ENCODE measurements at places on chromosomes 1 and 21.

- no peak for DNase-seq
Measured at GRCh38 chr1:176136891-176137290, 70.2 kb downstream of the COP1 start.

DNA sequence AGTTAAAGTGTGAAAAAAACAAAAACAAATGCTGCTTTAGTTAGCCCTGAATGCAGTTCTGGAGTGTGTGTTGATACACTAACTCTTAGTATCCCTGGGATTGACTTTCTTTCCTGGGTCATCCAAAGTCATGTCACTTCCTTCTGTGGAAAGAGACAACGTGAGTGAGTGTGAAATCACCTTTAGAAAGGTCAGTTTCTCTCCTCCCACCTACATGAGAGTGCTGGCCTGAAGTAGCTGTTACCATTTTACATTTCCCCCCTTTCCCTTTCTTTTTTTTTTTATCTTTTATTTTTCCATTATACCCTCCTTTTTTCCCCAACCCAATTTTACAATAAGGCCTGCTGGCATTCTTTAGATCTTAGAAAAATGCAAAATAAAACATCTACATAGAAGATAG lies 55.2 kb downstream of the CENPF start:
- DNase-seq = no peak

GRCh38 chr1:14039582-14040430 lies 339.8 kb downstream of the PRDM2 start:
- DNase-seq = no peak

DNA sequence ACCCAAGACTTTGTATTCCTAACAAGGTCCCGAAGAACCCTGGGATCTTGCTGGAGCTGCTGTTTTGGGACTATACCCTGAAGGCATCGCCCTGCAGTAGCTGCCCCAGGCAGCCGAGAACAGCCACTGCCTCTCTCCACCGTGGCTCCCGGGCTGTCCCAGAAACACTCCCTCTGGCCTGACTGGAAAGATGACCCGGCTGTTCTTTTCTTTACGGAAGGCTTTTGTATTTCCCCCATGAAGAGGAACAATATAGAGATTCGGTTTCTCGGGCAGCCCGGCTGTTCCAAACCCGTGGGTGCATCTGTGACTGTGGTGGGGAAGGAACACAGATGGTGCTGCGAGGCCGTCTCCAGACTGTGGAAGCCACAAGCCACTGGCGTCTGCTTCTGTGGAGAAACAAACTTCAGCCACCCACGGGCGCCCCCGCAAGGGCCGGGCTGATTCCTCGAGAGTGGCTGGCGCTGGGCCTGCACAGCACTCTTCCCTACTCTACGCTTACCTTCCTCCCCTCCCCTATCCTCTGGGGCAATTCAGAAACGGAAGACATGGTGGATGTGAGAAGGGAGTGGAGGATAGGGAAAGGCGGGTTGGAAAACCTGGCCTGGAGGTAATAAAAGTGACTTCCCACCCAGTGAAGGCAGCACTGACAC lies 33.7 kb upstream of the VASH2 start:
- DNase-seq = no peak

DNA sequence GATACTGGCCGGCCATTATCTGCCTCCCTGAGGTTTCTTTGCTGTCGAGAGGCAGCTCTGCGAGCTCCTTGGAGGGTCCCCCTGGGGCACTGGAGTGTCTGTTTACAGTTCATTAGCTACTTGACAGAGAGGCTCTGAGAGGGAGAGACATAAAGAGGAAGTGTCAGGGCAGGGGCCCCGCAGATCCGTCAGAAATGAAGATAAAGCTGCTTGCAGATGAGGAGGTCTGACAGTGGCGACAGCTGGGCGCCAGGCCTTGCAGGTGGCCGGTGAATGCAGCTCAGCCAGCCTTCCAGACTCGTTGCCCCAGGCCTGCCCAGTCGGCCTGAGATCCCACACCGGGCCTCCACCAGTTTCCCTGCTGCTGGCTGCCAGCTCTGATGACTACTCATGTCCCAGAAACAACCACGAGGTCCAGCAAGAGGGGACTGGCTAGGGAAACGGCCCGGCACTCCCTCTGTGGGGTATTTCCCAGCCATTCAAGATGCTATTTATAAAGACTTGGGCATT lies 84.7 kb downstream of the DISP3 start:
- no peak for DNase-seq

DNA sequence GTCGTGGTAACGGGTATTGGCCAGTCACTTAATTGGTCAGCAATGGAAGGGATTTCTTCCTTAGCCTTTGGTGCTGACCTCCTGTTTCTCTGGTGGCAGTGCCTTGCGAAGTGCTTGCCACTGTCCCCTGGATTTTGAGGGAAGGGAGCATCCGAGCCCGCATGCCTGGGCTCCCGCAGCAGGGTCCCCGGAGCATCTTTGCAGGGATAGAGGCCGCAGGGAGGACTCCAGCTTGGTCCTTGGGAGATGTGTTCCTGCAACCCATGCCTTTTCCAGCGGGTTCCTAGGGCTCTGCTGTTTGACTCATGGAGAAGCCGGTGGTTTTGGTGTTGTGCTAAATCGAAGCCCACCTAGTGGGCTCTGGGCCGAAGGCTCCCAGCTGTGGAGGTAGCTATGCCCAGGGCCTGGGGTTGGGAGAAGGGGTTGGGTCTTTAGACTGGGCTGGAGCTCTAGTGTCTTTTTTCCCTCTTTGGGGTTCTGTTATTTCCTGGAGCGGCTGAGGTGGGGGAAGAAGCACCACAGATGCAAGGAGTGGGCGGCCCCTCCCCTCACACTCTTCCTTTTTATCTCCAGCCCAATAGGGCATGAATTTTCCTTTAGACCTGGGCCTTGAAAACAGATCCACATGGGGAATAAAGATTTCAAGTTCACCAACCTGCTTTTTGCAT lies 39.0 kb downstream of the PIK3CD start:
- DNase-seq = no peak

DNA sequence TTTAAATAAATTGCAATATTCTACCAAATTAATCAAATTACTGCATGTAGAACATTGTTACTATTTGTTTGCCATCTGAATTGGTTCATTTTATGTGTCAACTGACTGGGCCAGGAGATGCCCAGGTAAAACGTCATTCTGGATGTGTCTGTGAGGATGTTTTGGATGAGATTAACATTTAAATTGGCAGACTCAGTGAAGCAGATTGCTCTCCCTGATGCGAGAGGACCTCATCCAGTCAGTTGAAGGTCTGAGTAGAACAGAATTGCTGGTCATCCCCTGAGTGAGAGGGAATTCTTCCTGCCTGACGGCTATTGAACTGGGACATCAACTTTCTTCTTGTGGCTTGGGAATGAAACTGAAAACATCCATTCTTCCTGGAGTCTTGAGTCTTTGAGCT lies 122.0 kb upstream of the GREM2 start:
- DNase-seq = no peak

GRCh38 chr1:156502391-156502893 lies 1.9 kb upstream of the MEF2D start:
- DNase-seq = no peak

DNA sequence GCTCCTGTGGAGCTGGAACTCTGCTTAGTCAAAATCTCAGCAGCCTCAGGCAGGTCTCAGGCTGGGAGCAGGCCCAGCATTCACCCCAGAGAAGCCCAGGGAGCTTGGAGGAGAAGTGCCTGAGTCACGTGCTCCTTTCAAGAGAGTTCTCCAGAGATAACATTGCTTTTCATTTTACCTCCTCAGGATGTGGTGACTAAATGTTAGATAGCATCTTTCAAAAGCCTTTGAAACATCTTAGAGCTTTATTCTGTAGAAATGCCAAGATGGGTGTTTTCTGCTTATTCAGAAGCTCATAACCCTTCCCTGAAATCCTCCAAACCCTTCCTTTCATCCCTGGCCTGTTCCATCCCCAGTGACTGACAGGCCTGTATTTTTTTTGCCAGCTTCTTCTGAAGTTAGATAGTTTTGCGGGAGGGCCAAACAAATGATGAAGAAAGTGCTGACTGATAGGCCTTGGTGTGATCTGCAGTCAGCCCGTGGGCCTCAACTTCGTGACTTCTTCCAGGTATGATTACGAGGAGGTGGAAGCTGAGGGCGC lies 58.0 kb downstream of the PGM1 start:
- DNase-seq = peak; percentile 57

Data from CD4-positive, alpha-beta memory T cell (primary cell).